ENCODE measurements at places on chromosomes 6 and 20. TPM values are rescaled to one million over a fixed set of nuclear protein-coding genes. Genes with fewer than 3 reads are reported as not detected.

GRCh38 chr6:10099529-10100140 is 315.2 kb downstream of the TFAP2A start:
- no peak for DNase-seq
- no peaks in the 10 kb centered on the region for H3K4me1 ChIP-seq
- H3K4me3 ChIP-seq = no peak overlapping the region
- H3K27me3 ChIP-seq = no peaks in the 10 kb centered on the region

DNA sequence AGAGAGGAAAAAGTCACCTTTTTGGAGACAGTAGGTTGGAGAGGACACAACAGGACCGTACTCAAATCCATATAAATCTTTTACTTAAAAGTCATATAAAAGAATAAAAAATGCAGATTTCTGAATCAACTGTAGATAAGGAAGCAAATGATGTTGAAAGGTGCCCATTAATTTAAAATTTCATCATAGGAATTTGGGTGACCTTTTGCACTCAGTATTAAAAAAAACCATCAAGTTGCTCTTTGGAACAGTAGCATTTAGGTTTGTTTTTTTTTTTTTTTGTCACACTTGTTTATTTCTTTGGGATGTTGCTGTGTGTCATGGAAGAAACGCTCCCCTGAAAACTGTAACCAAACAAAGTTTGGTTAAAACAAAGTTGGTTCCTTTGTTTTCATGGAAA is 20.9 kb upstream of the LRRN4 start:
- H3K27me3 ChIP-seq = no peaks in the 10 kb centered on the region
- peaks cover 5% of the 10 kb centered on the region for H3K36me3 ChIP-seq
- no peaks in the 10 kb centered on the region for H3K4me1 ChIP-seq
- DNase-seq = no peak

GRCh38 chr6:70686548-70687133 is 19.0 kb downstream of the SMAP1 start:
- H3K4me1 ChIP-seq = no peaks in the 10 kb centered on the region
- DNase-seq = no peak
- H3K36me3 ChIP-seq = no peaks in the 10 kb centered on the region
- no peak overlapping the region for H3K27ac ChIP-seq
- H3K27me3 ChIP-seq = no peaks in the 10 kb centered on the region

DNA sequence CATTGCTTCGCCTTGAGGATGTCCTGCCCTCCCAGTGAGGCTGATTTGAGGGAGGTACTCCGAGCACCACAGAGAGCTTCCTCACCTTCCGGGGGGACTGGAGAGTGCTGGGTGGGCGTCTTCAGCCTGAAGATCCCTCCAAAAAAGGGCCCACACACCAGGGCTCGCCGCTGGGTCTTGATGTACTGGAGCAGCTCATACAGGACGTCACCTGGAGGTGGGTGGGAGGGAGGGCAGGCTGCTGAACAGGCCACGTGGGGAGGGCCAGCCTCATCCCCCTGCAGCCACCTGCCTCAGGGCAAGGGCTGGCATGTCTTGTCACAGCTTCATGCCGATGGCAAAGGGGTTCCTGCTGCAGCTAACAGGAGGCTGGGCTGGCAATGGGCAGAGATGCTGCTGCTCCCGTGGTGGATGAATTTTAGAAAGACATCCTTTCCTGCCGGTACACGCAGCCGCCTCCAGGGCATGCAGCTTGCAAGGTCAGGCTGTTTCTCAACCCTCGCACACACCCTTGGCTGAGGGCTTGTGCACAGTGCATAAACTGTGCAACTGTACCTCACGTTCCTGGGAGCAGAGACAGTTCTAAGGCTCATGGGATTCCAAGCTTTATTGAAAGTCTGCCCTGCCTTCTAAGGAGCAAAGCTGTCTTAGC is 14.0 kb downstream of the ETV7 start:
- DNase-seq = no peak
- H3K4me3 ChIP-seq = no peak overlapping the region
- no peak overlapping the region for H3K27ac ChIP-seq
- no peaks in the 10 kb centered on the region for H3K36me3 ChIP-seq
- no peaks in the 10 kb centered on the region for H3K4me1 ChIP-seq

DNA sequence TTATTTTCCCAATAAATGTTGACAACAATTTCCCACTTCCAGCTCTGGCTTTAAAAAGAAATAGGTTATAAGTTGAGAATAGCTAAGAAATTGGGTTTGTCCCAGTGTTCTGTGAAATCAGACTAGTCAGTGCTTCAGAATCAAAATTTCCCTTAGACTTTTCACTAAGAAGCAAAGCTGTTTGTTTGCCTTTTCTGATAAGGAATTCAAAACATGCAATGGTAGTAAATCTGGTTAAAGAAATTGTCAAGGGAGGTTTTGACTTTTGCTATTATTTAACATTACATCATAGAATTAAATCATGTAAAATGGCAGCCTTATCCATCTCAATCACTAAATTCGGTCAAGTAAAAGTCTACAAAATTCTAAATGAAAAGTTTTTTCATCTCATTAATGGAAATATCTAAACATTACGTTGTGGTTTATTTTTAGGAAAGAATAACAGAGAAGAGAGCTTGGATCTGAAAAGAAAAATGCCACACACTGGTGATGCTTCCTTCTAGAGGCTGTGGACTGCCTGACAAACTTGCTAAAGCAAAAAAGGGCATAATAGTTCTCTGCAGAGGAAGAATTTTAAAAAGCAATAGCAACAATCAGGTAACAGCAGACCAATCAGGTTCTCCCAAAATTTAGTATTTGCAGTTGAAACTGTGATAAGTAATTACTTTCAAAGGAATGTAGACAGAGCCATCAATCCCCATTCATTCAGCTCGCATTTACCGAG is 36.4 kb downstream of the PLAGL1 start:
- no peak overlapping the region for H3K27ac ChIP-seq
- H3K36me3 ChIP-seq = no peaks in the 10 kb centered on the region
- no peaks in the 10 kb centered on the region for H3K27me3 ChIP-seq
- no peak overlapping the region for H3K4me3 ChIP-seq

- no peak overlapping the region for H3K4me3 ChIP-seq
- H3K27me3 ChIP-seq = no peaks in the 10 kb centered on the region
- no peak for DNase-seq
- no peaks in the 10 kb centered on the region for H3K4me1 ChIP-seq
- H3K27ac ChIP-seq = no peak overlapping the region
These were observed 528.7 kb downstream of the DOK5 start for GRCh38 chr20:55004044-55004443.

- H3K4me3 ChIP-seq = no peak overlapping the region
- H3K4me1 ChIP-seq = no peaks in the 10 kb centered on the region
- no peaks in the 10 kb centered on the region for H3K36me3 ChIP-seq
These were observed 99.0 kb downstream of the GMPR start for GRCh38 chr6:16337295-16337975.

GRCh38 chr6:30769088-30769852 is 24.9 kb upstream of the IER3 start:
- no peak for DNase-seq
- no peak overlapping the region for H3K4me3 ChIP-seq
- H3K27ac ChIP-seq = peak overlapping the region; percentile 39
- H3K4me1 ChIP-seq = no peaks in the 10 kb centered on the region

- no peaks in the 10 kb centered on the region for H3K27me3 ChIP-seq
- no peak overlapping the region for H3K4me3 ChIP-seq
- H3K36me3 ChIP-seq = no peaks in the 10 kb centered on the region
- DNase-seq = no peak
- no peak overlapping the region for H3K27ac ChIP-seq
- H3K4me1 ChIP-seq = no peaks in the 10 kb centered on the region
These were observed 50.5 kb downstream of the CFAP61 start for GRCh38 chr20:20102716-20103258.

- H3K27ac ChIP-seq = no peak overlapping the region
- H3K27me3 ChIP-seq = no peaks in the 10 kb centered on the region
- no peak for DNase-seq
- H3K36me3 ChIP-seq = no peaks in the 10 kb centered on the region
- no peak overlapping the region for H3K4me3 ChIP-seq
These were observed 50.5 kb upstream of the BMP6 start for GRCh38 chr6:7675353-7675945.

GRCh38 chr20:3313683-3314065 is 74.7 kb upstream of the SLC4A11 start:
- no peak overlapping the region for H3K27ac ChIP-seq
- no peaks in the 10 kb centered on the region for H3K4me1 ChIP-seq
- no peaks in the 10 kb centered on the region for H3K36me3 ChIP-seq
- no peaks in the 10 kb centered on the region for H3K27me3 ChIP-seq

GRCh38 chr20:60371384-60371783 is 413.2 kb downstream of the CDH26 start:
- H3K36me3 ChIP-seq = no peaks in the 10 kb centered on the region
- H3K4me3 ChIP-seq = no peak overlapping the region
- no peak overlapping the region for H3K27ac ChIP-seq

GRCh38 chr6:135600086-135600702 is 102.7 kb upstream of the AHI1 start:
- no peak for DNase-seq
- no peaks in the 10 kb centered on the region for H3K4me1 ChIP-seq
- no peaks in the 10 kb centered on the region for H3K27me3 ChIP-seq
- H3K36me3 ChIP-seq = no peaks in the 10 kb centered on the region

DNA sequence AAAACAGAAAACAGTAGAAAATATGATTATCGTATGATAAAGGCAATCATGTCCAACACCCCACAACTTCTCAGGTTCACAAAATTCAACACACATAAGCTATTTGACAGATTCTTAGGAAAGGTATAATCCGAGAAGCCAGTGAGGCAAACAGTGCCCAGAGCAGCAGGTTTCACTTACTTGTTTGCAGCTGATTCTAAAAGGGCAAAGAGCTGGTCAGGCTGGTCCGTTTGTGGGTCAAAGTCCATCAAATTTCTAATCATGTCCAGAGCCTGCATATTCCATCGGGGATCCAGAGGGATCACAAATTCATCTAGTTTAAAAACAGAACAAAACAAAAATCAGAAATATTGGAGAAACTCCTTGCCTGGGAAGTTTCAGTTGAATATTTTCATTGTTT is 69.8 kb upstream of the LYRM2 start:
- no peak for DNase-seq
- H3K4me3 ChIP-seq = no peak overlapping the region
- no peaks in the 10 kb centered on the region for H3K36me3 ChIP-seq
- H3K4me1 ChIP-seq = no peaks in the 10 kb centered on the region
- no peak overlapping the region for H3K27ac ChIP-seq
- H3K27me3 ChIP-seq = no peaks in the 10 kb centered on the region

DNA sequence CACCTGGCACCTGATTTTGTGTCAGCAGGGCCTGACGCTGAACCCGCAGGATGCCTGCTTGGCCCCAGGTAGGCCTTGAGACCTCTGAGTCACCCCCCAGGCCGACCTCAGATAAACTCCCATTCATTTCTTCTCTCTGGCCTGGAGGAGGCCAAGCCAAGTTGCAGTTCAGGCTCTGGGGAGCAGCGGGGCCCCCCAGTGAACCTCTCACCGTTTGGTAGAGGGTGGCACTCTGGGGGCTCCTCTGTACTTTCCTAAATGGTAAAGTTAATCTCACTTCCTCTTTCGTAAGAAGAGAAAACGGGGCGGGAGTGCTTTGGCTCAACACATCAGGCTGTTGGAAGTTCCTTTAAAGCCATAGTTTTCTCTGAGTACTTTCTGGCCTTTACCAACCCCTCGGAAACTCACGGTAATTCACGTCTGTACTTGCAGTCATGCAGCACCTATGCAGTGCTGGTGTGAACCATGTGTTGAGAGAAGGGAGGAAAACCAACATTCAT is 2.8 kb downstream of the SIRPA start:
- peak; percentile 27 for DNase-seq
- H3K36me3 ChIP-seq = no peaks in the 10 kb centered on the region
- H3K4me3 ChIP-seq = no peak overlapping the region
- H3K4me1 ChIP-seq = no peaks in the 10 kb centered on the region
- no peaks in the 10 kb centered on the region for H3K27me3 ChIP-seq

DNA sequence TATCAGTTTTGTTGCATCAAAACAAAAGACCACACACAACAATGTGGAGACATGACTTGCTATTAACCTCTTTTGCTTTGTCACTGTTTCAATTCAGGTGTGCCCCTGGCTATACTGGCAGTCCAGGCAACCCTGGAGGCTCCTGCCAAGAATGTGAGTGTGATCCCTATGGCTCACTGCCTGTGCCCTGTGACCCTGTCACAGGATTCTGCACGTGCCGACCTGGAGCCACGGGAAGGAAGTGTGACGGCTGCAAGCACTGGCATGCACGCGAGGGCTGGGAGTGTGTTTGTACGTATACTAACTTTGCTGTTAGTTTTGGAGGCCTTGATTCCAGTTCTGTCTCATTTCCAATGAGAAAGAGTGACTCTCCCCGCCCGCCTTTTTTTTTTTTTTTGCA is 356.9 kb downstream of the ARHGAP18 start:
- no peak overlapping the region for H3K27ac ChIP-seq
- H3K27me3 ChIP-seq = no peaks in the 10 kb centered on the region
- no peaks in the 10 kb centered on the region for H3K4me1 ChIP-seq
- no peaks in the 10 kb centered on the region for H3K36me3 ChIP-seq

GRCh38 chr20:17859616-17860232 is 108.9 kb downstream of the SNX5 start:
- H3K27ac ChIP-seq = no peak overlapping the region
- no peak for DNase-seq
- H3K4me1 ChIP-seq = peaks cover 4% of the 10 kb centered on the region

DNA sequence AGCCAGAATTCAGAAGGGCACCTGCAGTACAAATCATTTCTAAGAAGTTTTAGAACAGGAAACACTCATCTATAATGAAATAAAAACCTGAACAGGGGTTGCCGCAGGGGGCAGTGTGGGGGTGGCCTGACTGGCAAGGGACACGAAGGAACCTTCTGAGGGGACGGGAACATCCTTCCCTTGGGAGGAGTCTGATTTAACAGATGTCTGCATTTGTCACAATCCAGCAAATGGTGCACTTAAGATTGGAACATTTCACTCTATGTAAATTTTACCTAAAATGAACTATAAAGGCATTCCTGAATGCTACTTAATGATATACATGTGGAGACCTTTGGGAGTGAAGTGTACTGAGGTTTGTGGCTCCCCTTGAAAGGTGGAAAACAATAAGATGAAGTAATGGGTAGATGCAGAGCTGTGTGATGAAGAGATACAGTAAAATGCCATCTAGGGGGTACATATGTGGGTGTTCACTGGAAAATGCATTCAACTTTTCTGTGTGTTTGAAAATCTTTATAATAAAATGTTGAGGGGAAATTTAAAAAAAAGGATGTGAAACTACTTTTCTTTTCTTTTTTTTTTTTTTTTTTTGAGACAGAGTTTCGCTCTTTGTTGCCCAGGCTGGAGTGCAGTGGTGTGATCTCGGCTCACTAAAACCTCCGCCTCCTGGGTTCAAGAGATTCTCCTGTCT is 89.5 kb downstream of the SNX5 start:
- H3K36me3 ChIP-seq = no peaks in the 10 kb centered on the region
- H3K4me3 ChIP-seq = no peak overlapping the region
- H3K4me1 ChIP-seq = peaks cover 18% of the 10 kb centered on the region
- no peak for DNase-seq

JAG1 gene
- 102 TPM for total RNA-seq

HLA-DOB gene
- total RNA-seq = 0.58 TPM

SNAP25 gene
- 2.2 TPM for total RNA-seq

C6orf52 gene
- 0.99 TPM for total RNA-seq

EDEM2 gene
- total RNA-seq = 36.0 TPM

MTHFD1L gene
- 9.2 TPM for total RNA-seq

DCBLD1 gene
- total RNA-seq = 16.3 TPM

ADTRP gene
- total RNA-seq = 56.6 TPM

Measured in colonic mucosa (tissue), 4 donors.